ENCODE measurements at places on chromosomes 7 and 10.

GRCh38 chr7:110317541-110318265 lies 773.2 kb upstream of the LRRN3 start:
- no peak overlapping the region for H3K4me3 ChIP-seq
- H3K27me3 ChIP-seq: no peaks in the 10 kb centered on the region
- no peaks in the 10 kb centered on the region for H3K36me3 ChIP-seq
- no peak overlapping the region for H3K27ac ChIP-seq
- DNase-seq: no peak
- no peaks in the 10 kb centered on the region for H3K4me1 ChIP-seq

GRCh38 chr7:148537435-148537834 lies 53.1 kb upstream of the C7orf33 start:
- DNase-seq: no peak
- no peak overlapping the region for H3K27ac ChIP-seq
- no peak overlapping the region for H3K4me3 ChIP-seq

- no peak overlapping the region for H3K4me3 ChIP-seq
- no peak overlapping the region for H3K27ac ChIP-seq
- DNase-seq: no peak
- H3K36me3 ChIP-seq: no peaks in the 10 kb centered on the region
- peaks cover 11% of the 10 kb centered on the region for H3K4me1 ChIP-seq
Observed at GRCh38 chr10:87618566-87619423, 40.9 kb upstream of the PAPSS2 start.

DNA sequence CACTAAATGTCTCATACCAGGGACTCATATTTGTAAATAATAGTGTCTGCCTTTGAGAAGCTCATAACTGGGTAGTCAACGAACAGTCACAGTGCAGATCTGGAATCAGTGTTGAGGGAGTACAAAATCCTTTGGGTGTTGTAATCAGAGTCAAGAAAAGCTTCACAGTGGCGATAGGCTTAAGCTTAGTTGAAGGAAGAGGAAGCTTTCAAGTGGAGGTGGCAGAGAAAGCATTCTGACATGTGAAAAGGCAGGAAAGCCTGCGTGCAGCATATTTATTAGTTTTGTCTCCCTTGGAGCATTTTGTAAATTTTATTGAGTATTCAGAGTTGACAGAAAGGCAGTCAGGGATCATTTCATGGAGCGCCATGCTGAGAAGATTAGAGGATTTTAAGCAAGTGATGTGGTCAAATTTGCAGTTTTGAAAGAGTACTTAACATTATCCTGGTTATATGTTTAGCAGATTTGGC lies 104.9 kb downstream of the ADK start:
- H3K27ac ChIP-seq: no peak overlapping the region
- no peaks in the 10 kb centered on the region for H3K27me3 ChIP-seq
- H3K4me3 ChIP-seq: no peak overlapping the region
- DNase-seq: no peak
- H3K4me1 ChIP-seq: no peaks in the 10 kb centered on the region

DNA sequence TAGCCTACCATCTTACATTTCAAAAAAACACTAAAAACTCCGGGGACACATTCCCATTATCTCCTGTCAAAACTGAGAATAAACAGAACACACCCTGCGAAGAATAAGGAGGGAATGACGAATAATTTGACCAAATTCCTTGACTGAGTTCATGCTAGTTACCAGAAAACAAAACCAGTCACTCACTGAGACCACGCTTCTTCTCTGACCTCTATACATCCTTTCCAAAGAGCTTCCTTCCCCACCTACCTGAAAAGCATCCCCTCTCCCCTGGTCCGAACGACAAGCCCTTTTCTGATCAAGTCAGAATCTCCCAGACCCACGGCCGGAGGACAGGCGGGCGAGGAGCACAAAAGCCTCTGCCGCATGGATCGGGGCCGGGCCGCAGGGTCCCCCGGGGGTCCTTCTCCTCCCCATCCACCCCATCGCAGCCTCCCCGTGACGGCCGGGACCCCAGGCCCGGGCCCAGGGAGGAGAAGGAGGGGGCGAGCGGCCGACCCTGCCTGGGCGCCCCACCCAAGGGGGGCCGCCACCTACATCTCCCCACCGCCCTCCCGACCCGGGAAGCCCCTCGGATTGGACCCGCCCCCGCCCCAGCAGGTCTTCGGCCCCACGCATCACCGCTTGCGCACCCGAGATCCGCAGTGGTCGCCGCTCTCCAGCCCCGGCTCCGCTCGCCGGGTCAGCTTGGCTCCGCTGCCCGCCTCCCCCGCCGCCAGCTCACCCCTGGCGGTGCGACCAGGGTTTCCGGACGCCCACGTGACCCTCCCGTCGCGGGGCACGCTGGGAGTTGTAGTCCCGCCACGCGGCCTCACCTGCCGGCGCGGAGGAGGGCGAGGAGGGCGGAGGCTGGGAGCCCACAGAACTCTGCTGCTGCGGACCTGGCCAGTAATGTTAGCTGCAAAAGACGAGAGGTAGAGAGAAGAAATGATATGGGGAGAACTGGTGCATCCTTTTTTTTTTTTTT lies at the start of gene SLC37A3:
TSS of gene SLC37A3 (minus strand) at position 747 of the 967 bp plus-strand sequence. CDS start 16,004 bp downstream, outside the sequence.
- H3K27ac ChIP-seq: peak within 1 kb of the TSS; percentile 83
- peaks cover 19% of the 10 kb centered on the region for H3K4me1 ChIP-seq
- no peaks in the 10 kb centered on the region for H3K36me3 ChIP-seq
- H3K4me3 ChIP-seq: peak within 1 kb of the TSS; percentile 99
- DNase-seq: peak; percentile 43
- no peaks in the 10 kb centered on the region for H3K27me3 ChIP-seq

GRCh38 chr7:11612737-11613136 lies 219.3 kb downstream of the THSD7A start:
- no peak for DNase-seq
- no peak overlapping the region for H3K4me3 ChIP-seq
- no peak overlapping the region for H3K27ac ChIP-seq
- no peaks in the 10 kb centered on the region for H3K36me3 ChIP-seq

DNA sequence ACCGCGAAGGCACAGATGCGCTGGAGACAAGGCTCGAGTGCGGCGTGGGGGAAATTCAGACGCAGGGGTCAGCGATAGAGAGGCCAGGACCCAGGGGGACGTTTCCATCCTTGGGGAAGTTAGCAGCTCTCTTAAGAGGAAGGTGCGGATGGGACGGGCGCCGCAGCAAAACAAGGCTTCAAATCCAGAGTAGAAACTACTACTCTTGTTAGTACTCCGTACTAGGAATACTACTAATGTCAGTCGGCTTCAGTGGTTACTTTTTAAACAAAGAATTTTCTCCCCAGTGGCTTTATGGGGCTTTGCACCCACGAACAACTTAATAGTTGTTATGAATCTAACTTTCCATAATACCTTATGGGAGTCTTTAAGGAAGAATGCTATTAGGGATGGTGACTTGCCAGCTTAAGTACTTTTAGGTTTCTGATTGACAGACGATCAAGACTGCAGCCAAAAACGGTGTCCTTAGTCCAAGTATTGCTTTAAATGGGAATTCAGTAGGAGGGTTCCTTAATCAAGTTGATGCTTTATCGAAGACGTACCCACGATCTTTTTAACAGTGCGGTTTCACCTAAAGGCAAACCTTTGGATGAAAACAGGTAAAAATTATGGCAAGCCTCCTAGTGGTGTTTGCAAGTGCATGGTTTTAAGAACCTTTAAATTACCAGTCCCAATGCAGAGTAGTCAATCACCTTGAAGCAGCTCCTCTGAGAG lies 812 bp upstream of the IDE start:
- peak overlapping the region; percentile 94 for H3K4me3 ChIP-seq
- peak overlapping the region; percentile 91 for H3K27ac ChIP-seq
- H3K36me3 ChIP-seq: no peaks in the 10 kb centered on the region
- H3K4me1 ChIP-seq: peaks cover 20% of the 10 kb centered on the region
